ENCODE measurements at places on chromosomes 12 and 14.

DNA sequence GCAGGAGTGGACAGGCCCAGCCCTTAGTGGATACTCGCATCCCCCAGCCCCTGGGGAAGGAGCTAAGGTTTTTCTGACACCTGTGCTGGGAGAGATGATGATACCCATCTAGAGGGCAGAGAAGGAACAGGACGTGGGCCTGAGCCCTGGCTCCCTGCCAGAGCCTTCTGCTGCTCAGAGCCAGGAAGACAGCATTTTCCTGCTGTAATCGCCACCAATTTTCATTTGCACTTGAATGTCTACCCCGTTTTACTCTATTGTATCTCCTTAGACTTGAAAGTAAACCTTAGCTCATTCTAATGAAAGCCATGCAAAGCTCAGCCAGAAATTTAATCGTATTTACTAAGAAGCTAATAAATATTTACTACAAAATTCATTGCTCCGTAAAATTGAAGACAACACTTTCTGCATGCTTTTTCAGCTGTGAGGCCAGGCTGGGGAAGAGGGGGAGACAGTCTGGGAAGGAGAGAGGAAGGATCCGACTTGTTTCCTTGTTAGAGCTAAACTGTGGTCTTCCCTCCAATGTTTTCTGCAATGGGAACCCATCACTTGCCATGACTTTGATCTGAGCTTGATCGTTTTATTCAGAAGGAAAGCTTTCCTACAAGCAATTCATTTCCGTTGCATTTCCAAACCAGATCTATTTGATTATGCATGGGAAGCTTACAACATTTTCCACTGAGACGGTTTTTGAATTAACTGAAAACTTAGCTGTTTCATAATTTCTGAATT lies 17.6 kb upstream of the TRAF3 start:
- DNase-seq, result no peak

DNA sequence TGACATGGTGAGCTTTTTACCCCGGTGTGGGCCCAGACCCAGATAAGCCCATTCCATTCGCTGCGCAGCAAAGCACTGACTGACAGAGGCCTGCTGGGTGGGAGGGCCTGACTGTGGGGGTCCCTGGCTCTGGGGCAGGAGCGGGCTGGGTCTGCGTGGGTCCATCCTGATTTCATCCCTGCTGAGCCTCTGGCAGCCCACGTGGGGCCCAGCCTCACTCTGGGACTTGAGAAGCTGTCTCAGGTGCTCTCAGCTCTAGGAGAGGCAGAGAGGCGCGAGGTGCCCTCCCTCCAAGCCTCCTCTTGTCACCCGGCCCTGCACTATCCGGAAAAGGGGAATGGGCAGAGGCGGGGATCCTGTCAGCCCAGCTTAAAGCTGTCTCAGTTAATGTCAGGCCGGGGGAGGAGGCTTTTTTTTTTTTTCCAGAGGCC lies 927 bp downstream of the ABCB9 start:
- DNase-seq, result no peak

DNA sequence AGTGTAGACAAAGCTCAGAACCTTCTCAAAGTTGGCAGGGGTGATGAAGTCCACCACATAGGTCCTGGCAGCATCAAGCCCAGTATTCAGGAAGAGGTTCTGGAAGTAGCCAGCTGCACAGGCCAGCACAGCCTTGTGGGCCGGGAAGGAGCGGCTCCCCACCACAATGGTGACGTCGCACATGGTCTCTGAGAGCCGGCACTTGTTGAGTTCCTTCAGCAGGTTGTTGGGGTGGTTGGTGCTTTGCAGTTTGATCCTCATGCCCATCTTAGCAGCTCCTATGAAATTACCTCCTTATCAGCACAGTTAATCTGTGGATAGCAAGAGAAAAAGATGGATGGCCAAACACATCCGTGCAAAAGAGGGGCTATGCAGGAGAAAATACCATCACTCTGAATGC lies 1.7 kb downstream of the ZBTB39 start:
- no peak for DNase-seq

DNA sequence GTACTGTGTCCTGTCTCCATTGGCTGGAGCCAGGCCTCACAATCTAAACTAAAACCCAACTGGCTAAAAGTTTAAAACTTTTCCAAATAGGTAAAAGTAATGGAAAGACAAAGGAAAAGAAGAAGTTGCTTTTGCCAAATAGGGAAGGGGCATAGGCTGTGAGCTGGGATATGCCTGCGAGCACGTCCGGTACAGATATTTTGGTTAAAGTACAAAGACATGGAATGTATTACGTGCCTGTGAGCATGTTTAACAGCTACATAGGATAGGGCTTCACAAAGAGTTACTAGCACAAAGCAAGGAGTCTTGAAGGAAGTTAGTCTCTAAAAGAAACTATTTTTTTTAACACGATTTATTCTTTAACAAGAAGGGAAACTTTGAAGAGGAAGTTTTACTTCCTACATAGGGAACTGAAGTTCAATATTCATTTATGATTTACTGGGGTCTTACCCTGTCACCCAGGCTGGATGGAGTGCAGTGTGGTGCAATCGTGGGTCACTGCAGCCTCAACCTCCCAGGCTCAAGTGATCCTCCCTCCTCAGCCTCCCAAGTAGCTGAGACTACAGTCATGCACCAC lies 41.9 kb upstream of the INF2 start:
- DNase-seq, result no peak

- DNase-seq, result no peak
These were observed 127.2 kb downstream of the BCAT1 start for GRCh38 chr12:24821691-24822090.

DNA sequence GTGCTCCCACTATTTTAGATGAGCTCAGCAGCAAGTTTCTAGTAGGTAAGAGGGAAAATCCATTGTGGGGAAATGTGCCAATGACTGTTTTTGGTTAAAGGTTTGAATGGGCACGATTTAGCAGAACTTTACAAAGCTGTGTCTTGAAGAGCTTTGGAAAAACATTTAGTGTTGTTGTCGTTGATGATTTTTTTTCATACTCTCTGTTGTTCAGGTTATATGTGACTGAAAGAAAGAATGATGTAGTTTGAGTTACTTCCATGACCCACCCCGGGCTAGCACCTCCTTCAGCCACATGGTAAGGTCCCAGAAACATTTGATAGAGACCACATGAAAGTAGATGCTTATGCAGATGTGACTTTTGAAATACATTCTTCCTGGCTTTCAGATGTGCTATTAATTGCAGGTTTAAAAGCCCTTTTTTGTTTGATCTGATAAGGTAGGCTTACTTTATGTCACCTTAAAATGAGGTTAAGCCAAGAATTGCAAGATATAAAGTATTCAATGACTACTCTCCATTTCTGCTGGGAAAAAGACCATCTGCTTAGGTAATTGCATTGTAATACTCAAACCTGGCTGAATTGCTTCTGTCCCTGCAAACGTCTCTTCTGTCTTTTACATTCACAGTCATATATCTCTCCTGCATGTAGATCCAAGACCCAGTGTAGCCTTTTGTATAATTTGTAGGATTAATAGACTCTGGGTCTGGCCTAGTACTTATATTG lies 250.6 kb downstream of the RGS6 start:
- DNase-seq, result no peak

DNA sequence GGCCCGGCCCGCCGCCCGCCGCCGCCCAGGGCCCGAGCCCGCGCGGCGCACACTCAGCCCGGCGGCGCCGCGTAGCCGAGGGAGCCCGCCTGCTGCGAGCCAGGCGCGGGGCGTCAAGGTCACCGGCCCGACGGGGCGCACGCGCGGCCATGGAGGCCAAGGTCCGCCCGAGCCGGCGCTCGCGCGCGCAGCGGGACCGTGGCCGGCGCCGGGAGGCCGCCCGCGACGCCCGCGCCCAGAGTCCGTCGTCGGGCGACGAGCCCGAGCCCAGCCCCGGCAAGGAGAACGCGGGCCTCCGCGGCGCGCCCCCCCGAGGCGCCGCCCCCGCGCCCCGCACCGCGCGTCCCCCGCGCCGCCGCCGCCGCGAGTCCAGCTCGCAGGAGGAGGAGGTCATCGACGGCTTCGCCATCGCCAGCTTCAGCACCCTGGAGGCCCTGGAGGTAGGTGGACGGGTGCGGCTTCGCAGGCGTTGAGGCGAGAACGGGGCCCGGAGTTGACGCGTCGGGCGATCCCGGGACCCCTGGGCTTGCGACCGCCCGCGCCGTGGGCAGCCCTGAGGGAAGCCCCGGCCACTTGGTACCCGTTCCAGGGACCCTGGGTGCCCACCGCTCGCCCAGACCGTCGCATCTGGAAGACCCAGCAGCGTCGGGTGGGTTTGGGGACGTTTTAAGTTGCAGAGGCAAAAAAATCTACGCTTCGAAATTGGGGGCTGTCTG lies 629 bp downstream of the FBRSL1 start:
- no peak for DNase-seq

All from fibroblast of the conjunctiva (primary cell).